ENCODE measurements at places on chromosomes 3 and 15.
A peak's percentile ranks its signal among the peaks of the same experiment; 100 is the strongest.

- no peak for DNase-seq
Measured at GRCh38 chr15:93719921-93720351, 511.4 kb upstream of the MCTP2 start.

DNA sequence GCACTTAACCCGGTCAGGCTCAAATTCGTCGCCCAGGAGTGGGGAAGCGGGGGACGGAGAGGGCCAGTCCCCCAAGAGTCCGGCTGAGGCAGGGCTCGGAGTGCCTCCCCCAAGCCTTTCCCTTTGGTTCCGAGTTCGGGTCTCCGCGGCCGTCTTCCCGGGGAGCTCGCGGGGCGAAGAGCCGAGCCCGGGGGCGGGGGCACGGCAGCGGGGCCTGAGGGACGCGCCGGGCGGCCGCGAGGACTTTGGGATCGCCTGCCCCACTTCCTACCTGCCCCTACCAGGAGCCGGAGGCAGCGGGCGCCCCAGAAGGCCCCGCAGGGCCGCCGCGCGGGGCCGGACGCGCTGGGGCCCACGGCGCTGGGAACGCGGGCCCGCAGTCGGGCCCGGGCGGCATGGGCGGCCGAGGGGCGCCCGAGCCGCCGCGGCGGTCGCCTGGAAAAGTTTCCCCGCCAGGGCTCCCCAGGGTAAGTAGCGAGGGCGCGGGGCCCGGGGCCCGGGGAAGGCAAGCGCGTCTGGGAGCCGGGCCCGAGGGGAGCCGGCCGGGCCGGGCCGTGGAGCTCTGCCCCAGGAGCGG is 2.8 kb downstream of the FURIN start:
- DNase-seq = peak; percentile 34

GRCh38 chr3:172939651-172940293 is 189.2 kb downstream of the ECT2 start:
- no peak for DNase-seq

DNA sequence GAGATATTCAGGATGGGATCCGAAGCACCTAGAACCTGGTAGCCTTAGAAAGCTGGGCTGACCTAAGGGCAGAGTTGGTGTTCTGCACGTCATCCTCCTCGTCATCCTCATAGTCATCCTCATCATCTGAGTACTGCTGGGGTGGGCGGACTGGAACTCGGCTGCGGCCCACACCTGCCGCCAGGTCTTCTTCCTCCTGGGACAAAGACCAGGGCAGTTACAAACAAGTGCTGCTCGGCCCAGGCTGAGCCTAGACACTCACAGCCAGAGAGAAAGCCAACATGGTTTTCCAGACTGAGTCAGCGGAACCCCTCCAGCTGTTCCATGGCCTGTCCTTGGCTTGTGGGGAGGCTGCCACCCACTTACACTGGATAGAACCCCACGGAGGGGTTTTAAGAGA is 40.5 kb downstream of the SEMA3G start:
- DNase-seq = no peak

DNA sequence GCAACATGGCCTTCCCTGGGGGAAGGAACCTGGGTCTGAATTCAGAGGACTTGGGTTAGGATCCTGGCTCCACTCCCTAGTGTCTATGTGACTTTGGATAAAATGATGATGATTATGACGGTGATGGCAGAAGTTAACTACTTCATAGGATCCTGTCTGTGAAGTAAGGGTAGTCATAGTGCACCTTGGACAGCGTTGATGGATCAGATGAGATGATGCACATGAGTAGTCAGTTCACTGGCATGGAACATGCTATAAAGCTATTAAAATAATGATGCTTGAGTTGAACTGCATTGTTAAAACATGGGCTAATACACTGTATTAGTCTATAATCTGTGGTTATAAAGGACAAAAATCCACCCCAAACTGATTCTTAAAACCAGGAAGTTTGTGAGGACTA is 62.0 kb downstream of the EEFSEC start:
- no peak for DNase-seq

Data from activated CD4-positive, alpha-beta T cell treated with anti-CD3 and anti-CD28 coated beads, Interleukin-2, amount 50 U/mL, for 1 hour (primary cell).